ENCODE measurements at places on chromosomes 3 and 15.

- no peak for DNase-seq
Observed at GRCh38 chr3:113555138-113555537, 22.8 kb downstream of the SIDT1 start.

GRCh38 chr3:38606561-38606960 lies 42.9 kb downstream of the SCN5A start:
- no peak for DNase-seq

GRCh38 chr3:168123201-168124176 lies 27.8 kb upstream of the GOLIM4 start:
- DNase-seq = no peak

- DNase-seq = no peak
Observed at GRCh38 chr15:77716632-77717332, 84.1 kb upstream of the LINGO1 start.

DNA sequence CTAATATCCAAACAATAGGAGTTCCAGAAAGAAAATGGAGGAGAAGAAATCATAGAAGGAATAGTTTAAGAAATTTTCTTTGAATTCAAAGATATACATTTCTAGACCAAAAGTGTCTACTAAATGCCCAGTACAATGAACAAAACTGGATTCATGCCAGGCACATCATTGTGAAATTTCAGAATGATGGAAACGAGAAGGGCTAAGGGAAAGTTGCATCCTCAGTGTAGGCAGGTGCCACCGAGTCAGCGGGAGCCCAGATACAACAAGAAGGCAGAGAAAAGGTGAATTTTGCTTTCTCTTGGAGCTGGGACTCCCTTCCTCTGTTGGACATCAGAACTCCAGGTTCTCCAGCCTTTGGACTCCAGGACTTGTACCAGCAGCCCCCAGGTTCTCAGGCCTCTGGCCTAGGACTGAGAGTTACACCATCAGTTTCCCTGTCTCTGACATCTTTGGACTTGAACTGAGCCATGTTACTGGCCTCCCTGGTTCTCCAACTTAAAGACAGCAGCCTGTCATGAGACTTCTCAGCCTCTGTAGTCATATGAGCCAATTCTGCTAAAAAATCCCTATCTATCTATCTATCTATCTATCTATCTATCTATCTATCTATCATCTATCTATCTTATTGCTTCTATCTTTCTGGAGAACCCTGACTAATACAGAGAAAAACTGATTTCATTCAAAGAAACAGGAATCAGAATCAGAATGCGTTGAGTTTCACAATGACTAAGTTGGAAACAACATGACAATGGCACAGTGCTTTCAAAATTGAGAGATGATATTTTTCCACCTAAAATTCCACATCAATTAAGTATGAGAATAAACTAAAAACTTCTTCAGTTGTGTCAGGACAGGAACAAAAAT lies 207.7 kb downstream of the FAM43A start:
- DNase-seq = no peak
